ENCODE measurements at places on chromosomes 12 and 14. TPM values are rescaled to one million over a fixed set of nuclear protein-coding genes. Genes with fewer than 3 reads are reported as not detected.

KRT79 gene
- not detected for total RNA-seq

KCNC2 gene
- total RNA-seq: not detected

- no peak overlapping the region for H3K27ac ChIP-seq
- H3K4me1 ChIP-seq: no peaks in the 10 kb centered on the region
- H3K36me3 ChIP-seq: peaks cover 30% of the 10 kb centered on the region
- DNase-seq: no peak
- no peaks in the 10 kb centered on the region for H3K27me3 ChIP-seq
Measured at GRCh38 chr12:123288751-123289346, 17.2 kb upstream of the CDK2AP1 start.

NUP37 gene
- 72.1 TPM for total RNA-seq

DNA sequence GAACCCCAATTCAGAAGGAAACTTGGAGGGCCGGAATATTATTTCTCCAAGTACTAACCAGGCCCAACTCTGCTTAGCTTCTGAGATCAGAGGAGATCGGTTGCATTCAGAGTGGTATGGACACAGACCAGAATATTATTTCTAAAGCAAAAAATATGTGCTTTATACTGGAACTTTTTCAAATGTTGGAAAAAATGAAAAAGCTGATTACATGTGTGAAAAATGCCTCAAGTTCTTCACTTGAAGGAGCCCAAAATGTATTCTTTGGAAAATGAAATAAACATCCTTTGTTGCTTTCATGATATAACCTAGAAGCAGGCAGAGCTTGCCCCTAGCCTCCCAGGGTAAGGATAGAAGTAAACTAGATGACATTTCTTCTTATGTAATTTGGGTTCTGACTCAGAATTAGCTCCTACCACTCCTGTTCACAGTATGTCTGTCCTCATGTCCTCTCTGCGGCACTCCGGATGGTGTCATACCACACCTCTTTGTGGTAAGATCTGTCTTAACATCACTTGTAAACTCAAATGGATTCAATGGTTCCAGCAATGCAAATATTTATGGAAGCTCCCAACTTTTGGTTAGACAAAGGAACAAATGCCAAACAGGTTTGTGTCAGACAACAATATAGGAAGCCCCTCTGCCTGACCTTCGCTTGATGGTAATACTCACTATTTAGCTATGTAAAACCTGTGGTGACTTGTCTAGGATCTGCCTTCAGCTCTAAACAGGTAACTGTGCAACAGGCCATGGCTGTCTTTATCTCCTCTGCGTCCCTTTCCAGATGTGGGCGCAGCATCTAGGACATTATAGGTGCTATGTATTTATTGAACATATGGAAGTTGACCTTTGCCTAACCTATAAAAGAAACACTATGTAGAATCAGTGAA is 178.5 kb downstream of the SSPN start:
- DNase-seq: no peak
- no peaks in the 10 kb centered on the region for H3K36me3 ChIP-seq
- no peak overlapping the region for H3K27ac ChIP-seq
- H3K27me3 ChIP-seq: no peaks in the 10 kb centered on the region

OTOGL gene
- total RNA-seq: 0.05 TPM

DNA sequence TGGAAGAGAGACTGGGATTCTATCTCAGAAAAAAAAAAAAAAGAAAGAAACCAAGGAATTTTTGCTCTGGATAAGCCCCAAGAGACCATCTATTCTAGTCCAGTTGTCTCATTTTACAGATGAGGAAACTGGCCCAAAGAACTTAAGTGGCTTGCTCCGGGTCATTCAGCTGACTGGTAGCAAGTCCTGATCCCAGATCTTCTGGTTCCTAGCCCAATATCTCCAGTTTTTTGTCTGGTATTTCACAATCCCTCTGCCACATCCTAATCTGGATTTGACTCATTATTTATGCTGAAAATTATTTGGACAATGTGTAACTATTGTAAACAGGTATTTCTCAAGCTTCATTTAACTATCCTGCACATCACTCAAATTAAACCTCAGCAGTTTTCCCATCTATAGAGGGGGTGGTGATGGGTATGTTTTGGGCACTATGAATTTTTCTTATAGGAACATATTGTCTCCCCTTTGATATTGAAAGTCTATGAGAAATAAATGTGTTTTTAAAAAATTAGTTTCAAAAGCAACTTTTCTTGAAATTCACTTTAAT is 43.4 kb downstream of the PPP2R5E start:
- H3K27ac ChIP-seq: no peak overlapping the region
- H3K4me1 ChIP-seq: no peaks in the 10 kb centered on the region
- peaks cover 6% of the 10 kb centered on the region for H3K36me3 ChIP-seq

- peaks cover 35% of the 10 kb centered on the region for H3K4me1 ChIP-seq
- H3K27ac ChIP-seq: peak overlapping the region; percentile 84
- H3K4me3 ChIP-seq: no peak overlapping the region
- H3K36me3 ChIP-seq: peaks cover 7% of the 10 kb centered on the region
Measured at GRCh38 chr12:126668538-126668937, 1598.4 kb upstream of the TMEM132C start.

- no peak overlapping the region for H3K27ac ChIP-seq
- no peaks in the 10 kb centered on the region for H3K36me3 ChIP-seq
- H3K27me3 ChIP-seq: no peaks in the 10 kb centered on the region
- no peaks in the 10 kb centered on the region for H3K4me1 ChIP-seq
Measured at GRCh38 chr14:53411125-53411524, 258.0 kb upstream of the DDHD1 start.

DNA sequence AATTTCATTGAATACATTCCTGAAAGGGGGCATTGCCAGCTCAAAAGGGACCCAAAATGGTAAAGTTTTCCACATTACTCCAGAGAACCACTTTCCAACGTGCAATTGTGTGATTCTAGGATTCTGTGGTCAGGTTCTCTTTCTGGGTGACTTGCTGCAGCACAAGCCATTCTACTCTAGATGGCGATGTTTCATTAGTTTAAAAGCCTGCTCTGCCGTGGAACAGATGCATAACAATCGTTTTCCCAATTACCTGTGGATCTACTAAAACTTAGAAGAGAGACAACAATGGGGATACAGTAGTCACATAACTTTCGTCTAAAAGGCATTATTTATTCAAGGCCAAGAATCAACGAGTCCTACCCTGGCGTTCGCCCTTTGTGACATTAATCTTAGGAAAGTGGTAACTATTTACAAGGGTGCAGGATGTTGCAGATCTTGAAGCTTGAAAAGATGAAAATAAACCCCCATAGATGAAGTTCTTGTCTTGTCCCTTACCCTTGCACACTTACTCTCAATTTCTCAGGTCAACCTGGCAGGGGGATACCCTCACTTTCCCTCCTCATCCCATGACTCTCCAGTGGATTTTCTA is 400.9 kb downstream of the SNAPC1 start:
- H3K27ac ChIP-seq: no peak overlapping the region
- H3K4me3 ChIP-seq: no peak overlapping the region
- peaks cover 52% of the 10 kb centered on the region for H3K27me3 ChIP-seq
- no peaks in the 10 kb centered on the region for H3K36me3 ChIP-seq
- peak; percentile 23 for DNase-seq

- DNase-seq: peak; percentile 89
- peak within 1 kb of the TSS; percentile 69 for H3K4me3 ChIP-seq
- no peak within 1 kb of the TSS for H3K27ac ChIP-seq
- peaks cover 29% of the 10 kb centered on the region for H3K4me1 ChIP-seq
Measured at GRCh38 chr12:49336645-49337584, at the start of gene C1QL4. C1QL4 (minus strand) TSS chr12:49337188; CDS start chr12:49336477, 711 bp downstream.

DNA sequence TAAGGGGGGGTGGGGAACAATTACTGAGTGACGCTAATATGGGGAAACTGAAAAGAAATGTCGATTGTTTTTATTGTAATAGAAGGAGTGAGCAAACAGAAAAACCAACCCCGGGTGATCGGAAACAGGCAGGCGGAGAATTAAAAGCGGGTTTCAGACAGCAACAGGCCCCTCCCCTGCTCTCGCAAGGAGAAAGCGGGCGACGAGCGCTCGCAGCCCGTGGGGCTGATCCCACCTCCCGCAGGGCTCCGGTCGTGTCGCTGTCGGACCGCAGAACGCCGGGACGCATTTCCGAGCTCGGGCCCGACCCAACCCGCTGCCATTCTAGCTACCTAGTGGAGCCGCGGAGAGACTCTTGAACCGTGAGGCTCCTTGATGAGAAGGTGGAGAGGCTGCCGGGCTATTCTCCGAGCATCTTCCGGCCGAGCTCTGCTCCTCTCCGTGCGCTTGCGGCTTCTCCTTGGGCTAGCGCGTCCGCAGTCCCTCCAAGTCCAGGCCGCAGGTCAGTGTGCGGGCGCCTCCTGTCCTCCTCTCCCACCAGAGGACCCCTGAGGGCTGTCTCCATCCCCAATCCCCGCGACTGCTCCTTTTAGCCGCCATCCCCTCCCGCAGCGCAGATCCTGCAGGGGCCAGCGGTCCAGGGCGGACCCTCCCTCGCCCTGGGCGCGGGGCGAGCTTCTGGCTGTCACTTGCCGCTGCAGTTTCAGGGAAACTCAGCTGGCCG is 4.1 kb upstream of the PAX9 start:
- H3K4me3 ChIP-seq: peak overlapping the region; percentile 20
- H3K27me3 ChIP-seq: peaks cover 50% of the 10 kb centered on the region
- no peak overlapping the region for H3K27ac ChIP-seq
- H3K4me1 ChIP-seq: peaks cover 27% of the 10 kb centered on the region
- DNase-seq: no peak

DNA sequence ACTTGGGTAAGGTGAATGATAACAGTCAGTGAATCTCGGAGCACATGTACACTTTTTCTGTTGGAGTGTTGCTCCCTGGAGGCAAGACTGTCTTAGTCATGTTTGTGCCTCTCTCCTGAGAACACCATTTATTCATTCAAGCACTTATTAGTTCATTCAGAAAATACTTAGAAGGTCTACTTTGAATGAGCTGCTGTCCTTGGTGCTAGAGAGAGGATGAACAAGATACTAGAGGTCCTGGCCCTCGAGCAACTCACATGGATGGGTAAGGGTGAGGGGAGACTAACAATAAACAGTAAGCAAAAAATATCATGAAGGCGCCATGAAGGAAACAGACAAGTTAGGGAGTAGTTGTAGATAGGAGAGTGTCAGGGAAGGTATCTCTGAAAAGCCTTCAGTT is 17.1 kb upstream of the SAMD4A start:
- peaks cover 17% of the 10 kb centered on the region for H3K27me3 ChIP-seq
- H3K4me1 ChIP-seq: no peaks in the 10 kb centered on the region
- H3K27ac ChIP-seq: no peak overlapping the region
- no peak overlapping the region for H3K4me3 ChIP-seq
- H3K36me3 ChIP-seq: no peaks in the 10 kb centered on the region

DNA sequence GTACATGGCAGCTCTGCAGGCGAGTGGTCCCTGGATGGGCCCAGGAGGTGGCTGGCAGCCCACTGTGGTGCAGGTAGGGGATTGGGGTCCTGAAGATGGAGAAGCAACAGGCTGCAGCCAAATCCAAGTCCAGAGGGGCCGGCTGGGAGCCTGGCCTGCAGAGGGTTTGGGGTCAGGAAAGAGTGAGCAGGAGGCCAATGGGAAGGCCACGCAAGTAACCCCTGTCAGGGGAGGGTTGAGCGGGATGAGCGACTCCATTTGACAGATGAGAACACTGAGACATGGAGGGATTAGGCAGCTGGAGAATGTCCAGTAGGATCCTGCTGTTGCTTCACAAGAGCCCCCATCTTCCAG is 136.0 kb downstream of the BCL11B start:
- peaks cover 49% of the 10 kb centered on the region for H3K27me3 ChIP-seq
- H3K27ac ChIP-seq: no peak overlapping the region
- no peaks in the 10 kb centered on the region for H3K36me3 ChIP-seq
- H3K4me3 ChIP-seq: no peak overlapping the region
- no peak for DNase-seq

TUNAR gene
- not detected for total RNA-seq

SYT1 gene
- 2.1 TPM for total RNA-seq

GRCh38 chr14:103625356-103626095 is 3.5 kb upstream of the KLC1 start:
- peaks cover 39% of the 10 kb centered on the region for H3K36me3 ChIP-seq
- H3K4me3 ChIP-seq: no peak overlapping the region
- peaks cover 29% of the 10 kb centered on the region for H3K4me1 ChIP-seq
- peak overlapping the region; percentile 80 for H3K27ac ChIP-seq
- no peak for DNase-seq

- H3K36me3 ChIP-seq: no peaks in the 10 kb centered on the region
- DNase-seq: no peak
- H3K4me1 ChIP-seq: peaks cover 41% of the 10 kb centered on the region
- H3K27me3 ChIP-seq: no peaks in the 10 kb centered on the region
- no peak overlapping the region for H3K27ac ChIP-seq
Measured at GRCh38 chr12:62268956-62269355, 8.8 kb downstream of the USP15 start.

DNA sequence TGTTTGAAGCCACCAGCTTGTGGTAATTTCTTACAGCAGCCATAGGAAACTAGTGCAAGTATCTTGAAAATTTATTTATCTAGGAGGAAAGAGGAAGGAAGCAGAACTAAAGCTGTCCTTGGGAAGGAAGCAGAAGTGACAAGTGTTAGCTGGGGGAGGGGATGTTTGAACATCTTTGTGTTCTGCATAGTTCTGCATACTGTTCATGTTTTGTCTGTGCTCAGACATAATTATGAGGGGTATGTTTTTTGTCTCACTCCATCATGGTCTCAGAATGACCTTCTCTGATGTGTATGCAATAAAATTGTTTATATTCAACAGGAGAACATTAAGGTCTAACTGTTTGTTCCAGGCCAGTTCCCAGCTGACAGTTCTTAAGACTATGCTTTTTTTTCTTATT is 606.5 kb downstream of the GALC start:
- no peaks in the 10 kb centered on the region for H3K36me3 ChIP-seq
- no peak for DNase-seq
- H3K4me3 ChIP-seq: no peak overlapping the region
- no peak overlapping the region for H3K27ac ChIP-seq
- H3K4me1 ChIP-seq: no peaks in the 10 kb centered on the region

DNA sequence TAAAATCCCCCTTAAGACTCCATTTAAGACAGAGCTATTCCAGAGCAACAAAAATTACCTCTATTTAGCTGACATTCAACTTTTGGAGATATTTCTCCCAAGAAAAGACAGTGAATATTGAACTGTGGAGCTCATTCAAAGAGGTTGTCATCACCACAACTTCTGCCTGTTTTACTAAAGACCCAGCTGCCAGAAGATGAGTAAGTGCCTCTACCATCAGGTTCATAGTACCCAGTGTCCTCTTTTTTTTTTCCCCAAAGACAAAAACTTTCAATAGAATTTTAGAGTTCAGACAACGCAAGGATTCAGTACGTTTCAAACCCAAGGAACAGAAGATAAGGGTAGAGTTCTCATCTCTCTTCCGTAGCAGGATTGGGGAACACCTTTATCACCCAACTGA is 461.3 kb downstream of the BCAT1 start:
- no peak for DNase-seq
- H3K4me3 ChIP-seq: no peak overlapping the region
- H3K27ac ChIP-seq: no peak overlapping the region

DNA sequence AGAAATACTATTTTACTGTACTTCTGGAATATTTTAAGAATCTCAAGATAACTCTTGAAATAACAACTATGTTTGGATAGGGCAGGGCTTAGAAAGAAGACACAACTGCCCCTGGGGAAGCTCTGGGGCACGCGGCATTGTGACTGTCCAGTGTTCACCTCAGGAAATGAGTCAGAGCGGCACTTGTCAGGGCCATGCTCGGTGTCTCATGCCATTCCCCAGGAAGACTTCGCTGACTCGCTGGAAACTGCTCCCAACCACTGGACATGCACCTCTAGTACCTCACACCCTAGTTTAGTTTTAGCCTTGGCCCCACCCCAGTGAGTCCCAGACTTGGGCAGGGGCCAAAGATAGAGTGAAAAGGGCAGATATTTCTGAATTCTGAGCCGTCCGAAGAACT is 192.0 kb downstream of the TTC7B start:
- no peaks in the 10 kb centered on the region for H3K27me3 ChIP-seq
- DNase-seq: peak; percentile 51
- peak overlapping the region; percentile 33 for H3K4me3 ChIP-seq
- no peaks in the 10 kb centered on the region for H3K36me3 ChIP-seq
- H3K27ac ChIP-seq: peak overlapping the region; percentile 25

GRCh38 chr12:25684070-25684469 is 131.0 kb upstream of the LMNTD1 start:
- no peak for DNase-seq
- H3K27ac ChIP-seq: no peak overlapping the region
- no peak overlapping the region for H3K4me3 ChIP-seq
- H3K27me3 ChIP-seq: no peaks in the 10 kb centered on the region

Measured in Calu3 (cell line).